Karpas-422 (cell line): ENCODE measurements at places on chromosomes 12 and 14. TPM values are rescaled to one million over a fixed set of nuclear protein-coding genes. Genes with fewer than 3 reads are reported as not detected.

The RPL6 gene
- 2,259 and 2,811 TPM in 2 replicates for total RNA-seq

The LYZ gene
- not detected in 2 replicates for total RNA-seq

The C12orf42 gene
- total RNA-seq, result not detected in 2 replicates

The KRT72 gene
- total RNA-seq, result not detected in 2 replicates

The POTEM gene
- total RNA-seq, result not detected in 2 replicates

The TAC3 gene
- total RNA-seq, result not detected in 2 replicates

The DUSP6 gene
- 67.2 and 109 TPM in 2 replicates for total RNA-seq

The LRRC10 gene
- total RNA-seq, result not detected in 2 replicates

The NOS1 gene
- not detected in 2 replicates for total RNA-seq

The SLC17A8 gene
- 0.15 TPM in 1 of 2 replicates, not detected in the other for total RNA-seq

The ERBB3 gene
- not detected in 2 replicates for total RNA-seq

The RHEBL1 gene
- total RNA-seq, result 4.1 and 5.1 TPM in 2 replicates

The PRH2 gene
- total RNA-seq, result not detected in 2 replicates

The CAPZA3 gene
- total RNA-seq, result not detected in 2 replicates

The TEX52 gene
- not detected in 2 replicates for total RNA-seq

The OTX2 gene
- not detected in 2 replicates for total RNA-seq

The FGF6 gene
- total RNA-seq, result not detected in 2 replicates

The CLEC9A gene
- not detected in 2 replicates for total RNA-seq

The DNAH10 gene
- total RNA-seq, result 0.29 and 0.30 TPM in 2 replicates
